Neural progenitor cell (in vitro differentiated cells): ENCODE measurements at places on chromosomes 4 and X.

DNA sequence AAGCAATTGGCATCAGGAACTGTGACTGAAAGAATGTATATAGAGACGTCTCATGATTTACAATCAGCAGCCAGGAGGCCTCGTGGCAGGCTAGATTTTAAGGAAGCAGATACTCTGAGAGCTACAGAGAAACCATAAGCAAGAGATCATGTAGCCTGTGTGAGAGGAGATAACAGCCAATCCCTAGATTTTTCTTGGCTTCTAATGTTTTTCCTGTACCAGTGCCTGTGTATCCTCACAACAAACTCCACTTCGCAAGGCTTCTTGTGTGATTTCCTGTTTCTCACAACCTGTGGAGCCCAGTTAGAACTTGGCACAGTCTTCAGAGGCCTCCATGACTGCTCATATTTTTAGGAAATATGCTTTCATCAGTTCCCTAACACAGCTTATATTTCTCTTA lies 147.9 kb downstream of the PTCHD1 start:
- DNase-seq: no peak

DNA sequence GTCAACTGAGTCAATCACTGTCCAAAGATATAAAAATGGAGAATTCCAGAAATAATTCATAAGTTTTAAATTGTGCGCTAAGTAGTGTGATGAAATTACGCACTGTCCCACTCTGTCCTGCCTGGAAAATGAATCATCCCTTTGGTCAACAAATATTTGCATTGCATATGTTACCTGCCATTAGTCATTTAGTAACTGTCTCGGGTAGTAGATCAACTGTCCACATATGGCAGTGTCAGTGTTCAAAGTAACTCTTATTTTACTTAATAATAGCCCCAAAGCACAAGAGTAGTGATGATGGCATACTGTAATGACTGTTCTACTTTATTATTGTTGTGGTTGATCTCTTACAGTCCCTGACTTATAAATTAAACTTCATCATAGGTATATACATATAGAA lies 3.4 kb downstream of the YTHDC1 start:
- DNase-seq: no peak

GRCh38 chr4:69781458-69782418 lies 21.3 kb upstream of the SULT1B1 start:
- DNase-seq: no peak

DNA sequence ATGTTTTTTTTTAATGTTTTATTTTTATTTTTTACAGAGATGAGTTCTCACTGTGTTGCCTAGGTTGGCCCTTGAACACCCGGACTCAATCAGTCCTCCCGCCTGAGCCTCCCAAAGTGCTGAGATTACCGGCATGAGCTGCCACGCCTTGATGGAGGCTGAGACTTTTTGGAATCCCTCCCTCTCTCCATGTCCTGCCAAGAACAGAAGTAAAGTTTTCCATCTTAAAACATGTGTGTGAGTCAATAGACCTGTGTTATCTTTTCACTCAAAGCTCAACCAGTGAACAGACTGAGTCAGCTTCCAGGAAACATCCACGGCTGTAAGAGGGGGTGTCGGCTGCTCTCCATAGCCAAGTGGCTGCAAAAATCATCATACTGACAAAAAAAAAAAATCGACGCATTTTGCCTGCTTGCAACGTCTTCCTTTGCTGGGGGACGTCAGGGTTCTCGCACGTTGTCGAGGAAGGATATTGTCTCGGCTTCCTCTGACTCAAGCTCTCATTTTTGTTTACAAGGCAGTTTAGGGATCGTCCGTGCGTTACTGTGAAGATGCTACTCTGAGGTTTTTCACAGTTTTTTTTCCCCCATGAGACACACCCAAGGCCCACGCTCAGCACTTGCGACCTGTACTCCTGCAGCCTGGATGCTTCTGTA lies 10.0 kb upstream of the ASMTL start:
- DNase-seq: no peak

- no peak for DNase-seq
Observed at GRCh38 chr4:25485104-25485503, 108.0 kb downstream of the ANAPC4 start.

DNA sequence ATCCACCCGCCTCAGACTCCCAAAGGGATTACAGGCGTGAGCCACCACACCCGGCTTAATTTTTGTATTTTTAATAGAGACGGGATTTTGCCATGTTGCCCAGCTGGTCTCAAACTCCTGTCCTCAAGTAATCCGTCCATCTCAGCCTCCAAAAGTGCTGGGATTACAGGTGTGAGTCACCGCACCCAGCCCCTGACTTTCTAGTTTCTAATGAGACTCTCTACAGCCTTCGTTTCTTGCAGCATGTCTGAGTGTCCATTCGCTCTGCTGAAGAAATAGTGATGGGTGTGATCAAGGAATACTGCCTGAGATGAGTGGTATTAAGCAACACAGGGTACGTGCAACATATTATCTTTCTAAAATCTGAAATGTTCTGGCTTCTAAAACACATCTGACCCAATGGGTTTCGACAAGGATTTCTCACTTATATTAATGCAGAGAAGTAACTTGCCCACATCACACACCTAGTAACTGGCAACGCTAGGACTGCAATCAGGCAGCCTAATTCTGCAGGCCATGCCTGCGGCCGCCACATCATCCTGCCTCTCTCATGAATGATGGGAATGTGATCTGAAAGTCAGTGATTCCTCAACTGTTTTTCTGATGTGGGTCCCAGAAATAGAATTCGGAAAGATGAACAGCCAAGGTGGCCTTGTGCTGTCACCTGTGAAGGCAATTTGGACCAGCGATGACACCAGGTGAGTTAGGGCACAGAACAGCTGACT lies 74.3 kb downstream of the RBM47 start:
- no peak for DNase-seq

DNA sequence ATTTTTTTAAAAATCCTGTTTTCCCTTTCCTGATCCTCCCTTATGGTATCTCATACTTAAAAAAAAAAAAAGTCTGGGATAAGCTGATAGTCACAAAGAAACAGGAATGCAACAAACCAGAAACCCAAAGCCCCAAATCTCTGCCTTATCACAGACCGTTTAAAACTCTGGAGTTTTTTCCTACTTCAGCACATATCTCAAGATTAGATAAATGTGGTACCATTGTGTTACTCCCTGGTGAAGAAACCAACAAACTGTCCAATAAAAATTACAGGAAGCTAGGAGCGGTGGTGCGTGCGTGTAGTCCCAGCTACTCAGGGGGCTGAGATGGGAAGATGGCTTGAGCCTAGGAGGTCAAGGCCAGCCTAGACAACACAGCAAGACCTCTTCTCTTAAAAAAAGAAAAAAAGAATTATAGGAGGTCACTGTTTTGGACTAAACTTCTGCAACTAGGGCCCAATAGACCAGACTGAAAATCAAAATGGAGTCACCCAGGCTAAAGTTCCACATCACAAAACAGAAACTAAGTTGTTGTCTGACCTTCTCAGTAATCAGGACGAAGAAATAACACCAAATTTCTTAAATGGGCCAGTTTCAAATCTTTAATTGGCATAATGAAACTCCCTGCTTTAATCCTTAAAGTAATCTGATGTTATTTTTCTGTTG lies 51.9 kb downstream of the RBM47 start:
- no peak for DNase-seq

DNA sequence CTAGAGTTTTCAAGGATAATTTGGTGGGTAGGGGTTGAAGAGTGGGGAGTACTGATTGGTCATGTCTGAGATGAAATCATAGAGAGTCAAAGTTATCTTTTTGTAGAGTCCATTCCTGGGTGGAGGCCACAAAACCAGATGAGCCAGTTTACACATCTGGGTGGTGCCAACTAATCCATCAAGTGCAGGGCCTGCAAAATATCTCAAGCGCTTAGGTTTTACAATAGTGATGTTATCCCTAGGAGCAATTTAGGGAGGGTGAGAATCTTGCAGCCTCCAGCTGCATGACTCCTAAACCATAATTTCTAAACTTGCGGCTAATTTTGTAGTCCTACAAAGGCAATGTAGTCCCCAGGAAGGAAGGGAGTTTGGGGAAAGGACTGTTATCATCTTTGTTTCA lies 988.3 kb upstream of the LCORL start:
- no peak for DNase-seq

- no peak for DNase-seq
Observed at GRCh38 chr4:742096-742741, 36.6 kb downstream of the PCGF3 start.

DNA sequence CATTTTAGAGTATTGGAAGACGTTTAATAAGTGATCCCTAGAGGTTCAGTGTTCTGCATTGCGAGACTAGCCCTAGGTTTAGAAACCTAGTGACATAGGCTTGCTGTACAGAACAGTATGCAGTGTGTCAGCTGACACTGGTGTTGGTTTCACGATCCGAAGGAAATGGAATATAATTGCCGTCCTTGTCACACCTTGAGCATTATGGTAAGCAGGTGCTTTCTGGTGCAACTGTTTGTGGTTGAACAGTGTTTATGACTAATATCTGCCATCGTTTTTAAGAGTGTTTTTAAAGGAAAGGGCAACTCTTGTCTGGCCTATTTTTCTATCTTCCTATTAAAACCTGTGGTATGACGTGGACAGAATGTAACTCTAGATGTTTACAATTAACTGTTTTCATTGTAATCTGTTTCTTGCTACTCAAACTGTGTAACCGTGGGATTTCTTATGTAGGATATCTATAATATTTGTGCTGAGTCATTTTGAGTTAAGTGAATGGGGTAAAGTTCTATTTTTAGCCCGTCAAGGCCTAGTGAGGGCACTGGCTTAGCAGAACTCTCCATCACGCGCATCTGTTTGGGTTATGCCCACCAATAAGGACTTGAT lies 53.8 kb upstream of the TBC1D14 start:
- DNase-seq: no peak

- peak; percentile 13 for DNase-seq
Observed at GRCh38 chr4:122826079-122826527, 528 bp upstream of the FGF2 start.

- no peak for DNase-seq
Observed at GRCh38 chr4:79209822-79210635, 115.8 kb downstream of the NAA11 start.

- peak; percentile 80 for DNase-seq
Observed at GRCh38 chr4:7987148-7987989, 47.7 kb upstream of the AFAP1 start.

GRCh38 chr4:56468097-56468422 lies 643 bp downstream of the SRP72 start:
- DNase-seq: peak; percentile 51

DNA sequence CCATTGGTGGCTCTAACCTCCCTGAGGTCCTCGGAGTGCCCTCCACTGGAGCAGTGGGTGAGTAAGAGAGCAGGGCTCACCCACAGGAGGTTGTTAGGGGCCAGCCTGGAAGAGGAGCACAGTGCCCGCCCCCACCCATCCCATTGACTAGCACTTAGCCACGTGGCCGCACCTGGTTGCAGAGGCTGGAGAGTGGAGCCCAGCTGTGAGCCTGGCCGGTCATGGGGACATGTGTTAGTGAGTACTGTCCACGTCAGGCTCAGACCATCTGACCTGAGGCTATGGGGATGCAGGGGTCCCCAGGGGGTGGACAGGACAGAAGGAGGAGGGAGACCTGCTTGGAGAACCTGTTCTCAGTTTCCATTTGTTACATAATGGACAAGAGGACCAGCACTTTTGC lies 1.4 kb upstream of the MAN2B2 start:
- DNase-seq: no peak

DNA sequence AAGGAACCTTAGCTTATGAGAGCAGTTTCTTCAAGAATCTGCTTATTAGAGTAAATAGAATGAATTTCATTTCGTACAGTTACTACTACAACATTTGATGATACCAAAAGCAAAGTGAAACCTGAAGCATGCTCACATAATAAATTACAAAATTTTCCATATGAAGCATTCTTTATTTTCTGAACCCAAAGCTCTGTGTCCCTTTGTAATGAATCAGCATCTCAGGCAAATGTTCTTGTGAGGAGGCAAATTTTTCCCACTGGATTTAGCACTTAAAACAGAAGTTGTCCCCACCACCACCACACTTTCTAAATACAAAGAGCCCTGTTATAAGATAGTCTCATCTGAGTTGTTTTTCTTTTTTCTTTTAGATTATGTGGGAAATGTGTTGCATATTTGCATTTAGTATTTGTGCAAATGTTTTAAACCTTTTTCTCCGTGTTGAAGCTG lies 70.7 kb upstream of the NFKB1 start:
- no peak for DNase-seq
